A549 treated with AZD2906 at 1 μM for 4 hours (cell line): ENCODE measurements at places on chromosomes 11 and 22. TPM values are rescaled to one million over a fixed set of nuclear protein-coding genes. Genes with fewer than 3 reads are reported as not detected.

The ENTHD1 gene
- total RNA-seq = not detected in 5 replicates

The A4GALT gene
- total RNA-seq = 20.3 to 28.0 TPM (median 27.2 TPM) in 5 replicates

The MISFA gene
- 1.4 to 2.6 TPM (median 1.6 TPM) in 5 replicates for total RNA-seq

The CATSPER1 gene
- total RNA-seq = 1.1 to 1.5 TPM (median 1.3 TPM) in 5 replicates

The SLC16A8 gene
- total RNA-seq = not detected in 5 replicates
